Stomach (tissue), 19 donors: ENCODE measurements at places on chromosomes 2 and 18. TPM values are rescaled to one million over a fixed set of nuclear protein-coding genes. Genes with fewer than 3 reads are reported as not detected.

Gene ANO7
- 4.6 TPM for total RNA-seq

Gene DDX18
- 40.8 TPM for total RNA-seq

GRCh38 chr2:108536133-108536780, 2.0 kb downstream of the LIMS1 start:
- H3K4me3 ChIP-seq: peak overlapping the region; percentile 65
- peaks cover 56% of the 10 kb centered on the region for H3K4me1 ChIP-seq
- DNase-seq: no peak
- H3K36me3 ChIP-seq: no peaks in the 10 kb centered on the region
- no peaks in the 10 kb centered on the region for H3K27me3 ChIP-seq
- H3K27ac ChIP-seq: no peak overlapping the region

DNA sequence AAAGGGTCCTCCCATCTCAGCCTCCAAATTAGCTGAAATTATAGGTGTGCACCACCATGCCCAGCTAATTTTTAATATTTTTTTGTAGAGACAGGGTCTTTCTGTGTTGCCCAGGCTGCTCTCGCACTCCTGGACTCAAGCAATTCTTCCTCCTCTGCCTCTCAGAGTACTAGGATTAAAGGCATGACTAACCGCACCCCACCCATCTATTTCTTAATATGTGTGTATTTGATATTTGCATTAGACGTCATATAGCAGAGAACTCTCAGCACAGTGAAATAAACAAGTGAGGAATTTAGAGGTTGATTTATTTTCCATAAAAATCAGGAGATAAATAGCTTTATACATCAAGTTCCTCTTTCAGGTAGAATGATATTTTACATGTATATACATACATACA, 213.5 kb downstream of the FSIP2 start:
- DNase-seq: no peak
- H3K4me3 ChIP-seq: no peak overlapping the region
- no peaks in the 10 kb centered on the region for H3K36me3 ChIP-seq
- H3K4me1 ChIP-seq: no peaks in the 10 kb centered on the region
- no peaks in the 10 kb centered on the region for H3K27me3 ChIP-seq

DNA sequence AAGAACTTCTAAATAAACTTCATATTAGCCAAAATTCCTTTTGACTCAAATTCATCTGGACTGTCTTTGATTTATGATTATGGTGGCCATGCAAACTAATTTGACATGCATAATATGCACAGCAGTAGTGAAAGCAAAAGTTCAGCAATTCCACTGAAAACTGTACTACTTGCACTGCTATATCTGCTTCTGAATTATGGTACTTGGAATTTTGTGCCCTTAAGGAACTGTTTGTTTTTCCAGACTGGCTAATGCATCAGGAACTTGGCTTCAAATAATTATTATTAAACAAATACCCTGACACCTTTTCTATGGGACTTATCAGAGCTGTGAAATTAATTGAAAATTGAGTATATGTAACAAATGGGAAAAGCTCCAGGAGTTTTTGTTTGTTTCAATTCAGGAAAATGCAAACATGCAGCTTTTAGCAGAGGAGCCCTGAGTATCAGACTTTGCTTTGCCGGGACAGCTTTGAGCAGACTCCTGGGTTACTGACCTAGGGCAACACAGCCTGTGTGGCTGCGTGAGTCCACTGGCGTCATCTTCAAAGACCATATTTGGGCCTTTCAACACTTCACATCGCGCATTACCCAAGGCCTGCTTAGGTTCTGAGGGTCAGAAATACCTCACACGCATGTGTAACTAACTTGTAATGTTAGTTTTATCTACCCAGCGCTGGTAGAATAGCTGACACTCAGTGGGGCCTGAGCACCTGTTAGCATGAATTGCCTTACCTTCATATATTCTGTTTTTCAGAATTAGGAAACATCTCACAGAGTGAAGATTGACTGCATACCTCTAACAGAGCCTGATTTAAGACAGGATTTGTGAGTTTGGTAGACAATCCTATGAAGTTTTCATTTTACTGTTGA, 35.4 kb downstream of the CFAP221 start:
- H3K4me3 ChIP-seq: no peak overlapping the region
- H3K36me3 ChIP-seq: no peaks in the 10 kb centered on the region
- H3K4me1 ChIP-seq: peaks cover 8% of the 10 kb centered on the region

DNA sequence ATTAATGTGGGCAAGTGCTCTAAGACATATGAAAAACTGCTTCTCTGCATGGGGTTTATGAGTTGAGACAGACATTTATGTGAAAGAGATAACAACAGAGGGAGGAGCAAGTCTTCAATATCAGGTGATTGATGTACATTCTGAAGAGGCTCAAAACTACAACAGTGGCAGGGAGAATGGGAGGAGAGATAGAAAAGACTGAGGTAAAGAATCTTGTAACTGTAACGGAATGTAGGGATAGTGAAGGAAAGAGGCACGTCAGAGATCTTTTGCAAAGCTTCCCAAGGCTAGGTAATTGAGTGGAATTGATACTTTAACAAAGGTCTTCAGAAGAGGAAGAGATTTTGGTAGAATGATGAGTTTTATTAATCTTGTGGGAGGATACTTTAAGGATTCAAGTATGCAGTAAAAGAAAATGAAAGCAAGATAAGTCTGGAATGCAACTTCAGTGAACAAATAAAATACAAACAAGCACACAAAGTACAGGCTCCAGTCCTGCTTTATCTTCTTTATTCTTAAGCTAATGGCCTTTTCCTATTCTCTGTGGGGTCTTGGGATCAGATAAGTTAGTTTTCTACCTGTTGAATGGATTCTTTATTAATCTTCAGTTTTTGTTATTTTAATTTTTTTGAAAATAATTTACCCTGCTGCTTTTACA, 15.0 kb downstream of the SMAD4 start:
- H3K4me1 ChIP-seq: peaks cover 42% of the 10 kb centered on the region
- no peaks in the 10 kb centered on the region for H3K27me3 ChIP-seq
- H3K36me3 ChIP-seq: peaks cover 36% of the 10 kb centered on the region
- H3K4me3 ChIP-seq: no peak overlapping the region
- no peak overlapping the region for H3K27ac ChIP-seq

GRCh38 chr2:9965119-9965822, 13.8 kb downstream of the GRHL1 start:
- no peak for DNase-seq
- H3K4me3 ChIP-seq: no peak overlapping the region
- H3K4me1 ChIP-seq: peaks cover 1% of the 10 kb centered on the region
- H3K36me3 ChIP-seq: no peaks in the 10 kb centered on the region

Gene KCNJ3
- total RNA-seq: not detected

GRCh38 chr2:227534714-227535113, 62.8 kb downstream of the AGFG1 start:
- H3K27ac ChIP-seq: no peak overlapping the region
- H3K4me3 ChIP-seq: no peak overlapping the region
- no peak for DNase-seq
- peaks cover 86% of the 10 kb centered on the region for H3K36me3 ChIP-seq
- no peaks in the 10 kb centered on the region for H3K27me3 ChIP-seq

GRCh38 chr2:222256250-222256649, 42.5 kb downstream of the PAX3 start:
- H3K27me3 ChIP-seq: no peaks in the 10 kb centered on the region
- no peak overlapping the region for H3K4me3 ChIP-seq
- no peak for DNase-seq

- no peak overlapping the region for H3K27ac ChIP-seq
- H3K4me3 ChIP-seq: no peak overlapping the region
- peaks cover 38% of the 10 kb centered on the region for H3K36me3 ChIP-seq
- H3K27me3 ChIP-seq: no peaks in the 10 kb centered on the region
Observed at GRCh38 chr2:30255466-30256408, 24.4 kb downstream of the LBH start.

GRCh38 chr2:186554850-186555671, 34.8 kb upstream of the ITGAV start:
- no peaks in the 10 kb centered on the region for H3K27me3 ChIP-seq
- DNase-seq: no peak
- peaks cover 10% of the 10 kb centered on the region for H3K4me1 ChIP-seq
- H3K27ac ChIP-seq: no peak overlapping the region
- H3K4me3 ChIP-seq: no peak overlapping the region
- H3K36me3 ChIP-seq: no peaks in the 10 kb centered on the region

Gene SPR
- 74.8 TPM for total RNA-seq

Gene HOXD3
- total RNA-seq: not detected

Gene CXCR1
- total RNA-seq: 0.45 TPM

GRCh38 chr2:3107567-3107966, 270.1 kb downstream of the EIPR1 start:
- no peaks in the 10 kb centered on the region for H3K27me3 ChIP-seq
- no peak overlapping the region for H3K4me3 ChIP-seq
- no peak overlapping the region for H3K27ac ChIP-seq
- no peaks in the 10 kb centered on the region for H3K4me1 ChIP-seq
- H3K36me3 ChIP-seq: no peaks in the 10 kb centered on the region

DNA sequence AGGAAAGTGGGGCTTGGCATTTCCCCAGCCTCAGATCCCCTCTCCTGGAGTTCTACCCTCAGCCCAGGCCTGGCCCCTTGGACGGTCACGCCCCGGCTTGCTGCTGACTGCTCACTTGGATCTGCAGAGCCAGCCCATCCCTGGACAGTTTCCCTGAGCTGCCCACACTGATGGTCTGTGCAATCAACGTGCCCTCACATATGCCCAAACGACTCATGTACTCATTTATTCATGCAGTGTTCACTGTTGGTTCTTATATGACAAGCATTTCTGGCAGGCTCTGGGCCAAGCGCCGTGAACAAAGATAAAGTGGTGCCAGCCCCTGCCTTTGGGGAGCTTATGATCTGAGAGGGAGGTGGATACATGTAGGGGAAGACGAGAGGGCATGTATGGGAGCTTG, 20.3 kb upstream of the GLI2 start:
- no peaks in the 10 kb centered on the region for H3K36me3 ChIP-seq
- DNase-seq: no peak
- no peak overlapping the region for H3K4me3 ChIP-seq
- H3K27me3 ChIP-seq: peaks cover 9% of the 10 kb centered on the region
- H3K4me1 ChIP-seq: no peaks in the 10 kb centered on the region

DNA sequence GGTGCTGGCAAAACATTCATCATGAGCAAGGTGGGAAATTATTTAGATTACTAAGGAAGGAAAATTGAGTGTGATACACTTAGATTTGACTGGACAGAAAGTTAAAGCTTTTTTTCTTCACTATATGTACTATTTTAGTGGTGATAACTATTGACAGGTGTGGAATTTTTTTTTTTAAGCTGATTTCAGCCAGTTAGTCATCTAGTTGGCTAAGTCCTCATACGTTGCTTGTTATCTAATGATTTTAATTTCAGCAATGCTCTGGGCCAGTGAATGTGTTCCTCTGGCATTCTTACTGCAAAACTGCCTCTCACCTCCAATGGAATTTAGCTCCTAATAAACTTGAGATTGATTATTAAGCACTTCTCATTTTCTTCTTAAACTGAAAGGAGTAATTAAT, 1223.2 kb upstream of the ACVR2A start:
- no peaks in the 10 kb centered on the region for H3K36me3 ChIP-seq
- no peaks in the 10 kb centered on the region for H3K27me3 ChIP-seq
- H3K27ac ChIP-seq: no peak overlapping the region

GRCh38 chr2:231674587-231675338, 33.6 kb upstream of the PTMA start:
- H3K27me3 ChIP-seq: no peaks in the 10 kb centered on the region
- peaks cover 69% of the 10 kb centered on the region for H3K4me1 ChIP-seq
- peak overlapping the region; percentile 95 for H3K27ac ChIP-seq
- peak; percentile 91 for DNase-seq

Gene PLGLB1
- total RNA-seq: 0.89 TPM

Gene TRABD2A
- 0.29 TPM for total RNA-seq

GRCh38 chr2:37323176-37323780, 1.4 kb downstream of the PRKD3 start:
- peak overlapping the region; percentile 78 for H3K4me3 ChIP-seq
- DNase-seq: peak; percentile 13
- peaks cover 79% of the 10 kb centered on the region for H3K4me1 ChIP-seq
- no peaks in the 10 kb centered on the region for H3K36me3 ChIP-seq
- H3K27me3 ChIP-seq: no peaks in the 10 kb centered on the region

Gene AQP12B
- total RNA-seq: not detected

DNA sequence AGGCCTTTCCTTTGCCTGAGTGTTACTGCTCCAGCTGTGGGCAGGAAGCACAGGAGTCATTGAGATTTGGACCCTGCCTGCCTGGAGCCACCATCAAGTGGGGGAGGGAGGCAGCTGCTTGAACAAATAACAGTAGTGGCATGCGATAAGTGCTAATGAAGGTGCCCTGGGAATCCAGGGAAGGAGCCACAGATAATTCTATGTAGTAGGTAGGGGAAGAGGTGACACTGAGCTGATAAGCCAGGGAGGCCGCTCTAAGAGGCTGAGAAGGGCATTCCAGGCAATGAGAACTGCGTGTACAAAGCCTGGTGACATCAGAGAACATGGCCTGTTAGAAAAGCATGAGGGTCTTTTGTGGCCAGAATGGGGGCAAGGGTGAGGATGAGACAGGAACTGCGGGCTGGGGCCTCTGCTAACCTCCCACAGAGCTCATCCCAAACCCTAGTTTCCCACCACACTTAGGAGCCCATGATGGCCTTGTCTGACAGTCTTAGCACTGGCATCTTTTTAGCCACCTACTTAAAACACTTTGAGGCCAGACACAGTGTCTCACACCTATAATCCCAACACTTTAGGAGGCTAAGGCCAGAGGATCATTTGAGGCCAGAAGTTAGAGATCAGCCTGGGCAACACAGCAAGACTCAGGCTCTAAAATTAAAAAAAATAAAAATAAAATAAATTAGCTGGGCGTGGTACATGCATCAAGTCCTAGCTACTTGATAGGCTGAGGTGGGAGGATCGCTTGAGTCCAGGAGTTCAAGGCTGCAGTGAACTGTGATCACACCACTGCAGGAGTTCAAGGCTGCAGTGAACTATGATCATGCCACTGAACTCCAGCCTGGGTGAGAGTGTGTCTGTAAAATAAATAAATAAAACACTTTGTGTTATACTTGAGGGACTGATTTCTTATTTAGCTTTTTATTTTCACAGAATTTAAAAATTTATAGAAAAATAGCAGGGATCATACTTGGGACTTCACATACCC, 58.9 kb downstream of the TET3 start:
- H3K4me3 ChIP-seq: no peak overlapping the region
- peak; percentile 47 for DNase-seq

DNA sequence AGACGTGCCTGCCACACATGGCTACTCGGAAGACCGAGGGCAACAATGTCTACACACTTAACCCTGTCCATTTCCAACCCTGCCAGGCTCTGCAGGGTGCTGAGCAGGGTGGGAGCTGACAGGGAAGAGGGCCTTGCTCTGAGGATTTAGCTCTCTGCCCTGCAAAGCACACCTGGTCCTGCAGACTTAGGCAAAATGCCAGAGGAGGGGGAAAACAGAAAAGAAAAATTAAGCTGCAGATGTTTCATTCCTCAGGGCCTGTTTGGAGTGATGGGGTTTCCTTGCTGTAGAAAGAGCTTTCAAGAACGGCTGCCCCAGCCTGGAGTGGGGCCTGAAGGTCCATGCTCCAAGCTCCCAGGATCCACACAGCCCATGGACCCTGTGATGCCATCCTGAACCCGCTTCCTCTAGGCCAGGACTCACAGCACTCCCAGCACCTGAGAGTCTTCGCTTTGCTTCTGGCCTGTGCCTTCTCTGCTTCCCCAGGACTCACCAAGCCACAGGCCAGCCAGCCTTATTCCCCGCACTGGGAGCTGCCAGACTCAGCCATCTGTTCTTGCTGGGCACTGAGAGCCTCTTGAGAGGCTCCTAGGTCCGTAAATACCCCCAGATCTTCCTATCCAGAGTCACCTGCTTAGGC, 9.1 kb upstream of the TEX51 start:
- H3K4me3 ChIP-seq: no peak overlapping the region
- H3K36me3 ChIP-seq: no peaks in the 10 kb centered on the region
- H3K27ac ChIP-seq: no peak overlapping the region
- H3K27me3 ChIP-seq: peaks cover 16% of the 10 kb centered on the region
- H3K4me1 ChIP-seq: peaks cover 12% of the 10 kb centered on the region
- no peak for DNase-seq
